Activated CD4-positive, alpha-beta T cell treated with anti-CD3 and anti-CD28 coated beads for 48 hours (primary cell): ENCODE measurements at places on chromosomes 1 and 21.
A peak's percentile ranks its signal among the peaks of the same experiment; 100 is the strongest.

- DNase-seq, result no peak
Measured at GRCh38 chr1:155136748-155137147, 1.1 kb downstream of the SLC50A1 start.

DNA sequence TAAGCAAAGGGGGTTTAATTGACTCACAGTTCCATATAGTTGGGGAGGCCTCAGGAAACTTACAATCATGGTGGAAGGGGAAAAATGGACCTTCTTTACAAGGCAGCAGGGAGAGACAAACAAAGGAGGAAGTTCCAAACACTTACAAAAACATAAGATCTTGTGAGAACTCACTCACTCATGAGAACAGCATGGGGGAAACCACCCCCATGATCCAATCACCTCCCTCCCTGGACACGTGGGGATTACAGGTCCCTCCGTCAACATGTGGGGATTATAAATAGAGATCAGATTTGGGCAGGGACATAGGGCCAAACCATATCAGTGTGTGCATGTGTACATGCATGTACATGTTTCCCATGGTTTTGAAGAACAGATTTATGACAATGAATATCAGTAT, 5.5 kb upstream of the SMG7 start:
- DNase-seq, result no peak

GRCh38 chr1:97827887-97828286, 92.9 kb downstream of the DPYD start:
- no peak for DNase-seq

DNA sequence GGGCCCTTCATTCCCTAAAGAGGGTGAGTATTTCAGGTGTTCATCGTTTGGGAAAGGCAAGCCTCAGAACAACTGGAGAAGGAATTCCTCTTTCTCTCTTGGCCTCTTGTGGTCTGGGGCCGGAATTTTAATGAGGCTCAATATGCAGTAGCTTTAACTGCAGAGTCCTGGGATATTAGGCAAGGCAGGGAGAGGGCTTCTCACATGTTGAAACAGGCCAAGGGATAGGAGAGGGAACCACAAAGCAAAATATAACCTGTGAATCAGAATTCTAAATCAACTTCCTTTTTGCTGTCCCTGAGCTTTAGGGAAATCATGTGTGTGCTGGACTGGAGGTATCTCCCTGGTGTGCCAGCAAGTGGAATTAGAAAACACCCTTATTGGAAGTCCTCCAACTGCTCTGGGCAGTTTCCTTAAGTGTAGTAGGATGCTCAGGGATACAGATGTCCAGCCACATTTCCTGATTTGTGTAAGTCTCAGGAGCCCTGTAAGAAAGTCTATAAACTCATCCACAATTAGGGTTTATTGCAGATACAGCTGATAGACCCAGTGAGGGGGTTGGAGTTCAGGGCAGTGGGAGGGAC, 215.8 kb upstream of the ZRANB2 start:
- DNase-seq, result no peak

DNA sequence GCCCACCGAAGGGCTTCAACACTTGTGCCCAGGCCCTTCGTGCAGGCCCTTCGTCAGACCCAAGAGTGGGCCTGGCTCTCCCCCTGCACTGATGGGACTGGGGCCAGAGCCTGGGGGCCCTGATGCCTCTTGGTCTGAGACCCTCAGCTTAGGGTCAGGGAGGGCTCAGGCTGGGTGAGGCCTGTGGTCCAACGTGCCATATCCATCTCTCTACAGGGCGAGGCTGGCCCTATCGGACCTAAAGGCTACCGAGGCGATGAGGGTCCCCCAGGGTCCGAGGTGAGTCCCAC, 15.6 kb downstream of the COL6A1 start:
- DNase-seq, result no peak

GRCh38 chr21:29125191-29125590, 5.3 kb upstream of the MAP3K7CL start:
- DNase-seq, result no peak

DNA sequence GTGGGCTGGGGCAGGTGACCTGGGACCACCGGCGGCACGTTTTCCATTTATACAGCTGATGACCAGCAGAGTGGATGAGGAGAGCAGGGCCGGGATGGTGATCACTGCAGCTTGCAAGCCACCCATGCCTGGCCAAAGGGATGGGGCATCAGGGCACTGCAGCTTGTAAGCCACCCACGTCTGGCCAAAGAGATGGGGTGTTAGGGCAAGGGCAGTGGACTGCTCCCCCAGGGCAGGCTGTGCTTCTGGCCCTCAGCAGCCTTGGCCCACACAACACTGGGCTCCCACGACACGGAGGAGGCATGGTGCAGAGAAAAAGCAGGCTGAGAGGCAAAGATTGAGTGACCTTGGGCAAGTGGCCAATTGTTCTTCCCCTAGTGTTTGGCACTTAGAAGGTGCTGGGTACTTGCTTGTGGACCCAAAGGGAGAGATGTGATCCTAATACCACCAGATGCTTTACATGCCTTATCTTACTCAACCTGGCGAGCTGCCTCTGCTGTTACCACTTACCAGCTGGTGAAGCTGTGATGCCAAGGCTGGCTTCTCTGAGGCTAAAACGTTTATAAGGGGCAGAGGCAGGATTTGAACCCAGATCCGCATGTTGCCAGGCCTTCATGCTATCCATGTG, 48.3 kb downstream of the TRIM62 start:
- DNase-seq, result no peak

DNA sequence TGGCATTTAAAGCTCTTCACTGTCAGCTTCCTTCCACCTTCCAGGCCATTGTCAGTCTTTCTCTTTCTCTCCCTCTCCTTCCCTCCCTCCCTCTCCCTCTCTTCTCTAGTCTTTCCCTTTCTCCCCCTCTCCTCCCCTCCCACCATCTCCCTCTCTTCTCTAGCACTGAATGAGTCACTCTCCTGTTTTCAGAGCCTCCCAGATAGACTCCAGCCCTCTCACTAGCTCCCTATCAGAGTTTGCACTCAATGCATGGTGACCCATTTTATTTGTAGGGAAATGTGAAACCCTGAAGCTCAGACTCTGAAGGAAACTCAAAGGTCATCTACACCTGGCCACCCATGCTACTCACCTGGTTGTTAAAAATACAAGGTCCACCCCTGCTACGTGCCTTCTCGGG, 4.4 kb upstream of the MATN1 start:
- no peak for DNase-seq

DNA sequence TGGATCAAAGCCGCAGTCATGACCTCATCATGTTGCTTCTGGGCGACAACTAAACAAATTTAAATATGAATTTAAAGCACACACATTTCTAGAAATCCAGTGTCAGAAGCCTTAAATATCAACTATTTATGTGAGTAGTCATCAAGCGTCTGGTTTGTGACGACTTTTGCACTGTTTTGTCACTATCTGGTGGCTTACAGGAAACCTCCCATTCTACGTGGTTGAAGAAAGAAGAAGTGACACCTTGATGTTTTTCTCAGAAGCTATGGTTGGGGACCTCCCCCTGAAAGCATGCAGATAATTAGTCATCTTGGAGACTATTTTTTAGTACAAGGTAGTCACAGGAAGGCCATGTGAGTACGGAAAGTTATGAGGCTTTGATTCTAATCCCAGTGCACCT, 58.5 kb downstream of the TENT5C start:
- DNase-seq, result peak; percentile 65

GRCh38 chr1:246435421-246436041, 71.5 kb downstream of the SMYD3 start:
- no peak for DNase-seq

DNA sequence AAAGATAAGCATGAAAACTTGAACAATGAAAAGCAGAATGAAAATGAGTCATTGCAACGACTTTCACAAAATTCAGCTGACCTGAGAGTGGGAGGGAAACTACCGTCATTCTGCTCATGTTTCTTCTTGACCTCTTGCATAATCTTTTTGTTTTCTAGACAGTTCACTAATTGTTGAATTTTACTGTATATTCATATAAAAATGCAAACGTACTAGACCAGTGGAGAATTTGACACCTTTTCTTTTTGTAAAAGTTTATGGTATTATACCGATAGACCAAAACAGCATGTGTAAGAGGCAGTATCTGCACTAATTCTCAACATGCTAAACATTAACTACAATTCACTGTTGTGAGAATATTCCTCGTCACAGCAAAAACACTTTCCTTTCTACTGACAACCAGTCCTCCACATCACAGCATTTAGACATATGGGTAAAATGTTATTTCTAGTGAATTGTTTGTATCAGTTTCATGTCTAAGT, 137.8 kb downstream of the GREM2 start:
- DNase-seq, result no peak

DNA sequence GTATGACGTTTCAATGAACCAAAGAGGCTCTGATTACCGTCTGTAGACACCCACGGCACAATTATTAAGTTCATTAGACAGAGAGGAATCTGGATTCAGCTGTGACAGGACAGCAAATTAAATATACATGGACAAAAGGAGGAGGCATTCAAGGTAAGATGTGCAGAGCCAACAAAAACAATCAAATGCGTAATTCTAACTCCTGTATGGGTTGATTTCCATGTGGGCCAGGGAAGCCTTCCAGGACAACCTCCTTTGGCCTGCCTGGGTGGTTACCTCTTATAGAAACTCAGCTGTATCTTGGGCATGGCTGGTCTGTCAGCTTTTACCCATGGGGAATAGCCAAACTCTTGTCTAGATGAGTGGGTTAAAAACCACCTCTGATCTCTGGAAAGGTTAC, 43.8 kb downstream of the CCN1 start:
- no peak for DNase-seq

GRCh38 chr1:189656628-189657530, 820.8 kb downstream of the BRINP3 start:
- DNase-seq, result no peak

DNA sequence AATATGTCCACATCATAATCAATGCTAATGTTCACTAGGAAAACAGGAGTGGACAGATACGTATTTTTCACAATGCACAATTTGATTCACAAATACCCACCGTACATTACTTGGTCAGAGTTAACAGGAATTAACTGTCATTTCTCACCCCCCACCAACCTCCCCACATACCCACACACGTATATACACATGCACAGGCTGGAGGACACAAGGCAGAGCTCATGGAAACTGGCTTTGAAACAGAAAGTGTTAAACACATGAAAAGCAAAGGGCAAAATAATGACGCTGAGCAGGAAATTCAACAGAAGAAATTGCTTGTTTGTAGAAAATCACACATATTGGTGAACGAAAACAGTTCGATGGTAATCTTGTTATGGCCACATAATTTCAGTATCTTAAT, 188.4 kb upstream of the DMRTA2 start:
- no peak for DNase-seq

DNA sequence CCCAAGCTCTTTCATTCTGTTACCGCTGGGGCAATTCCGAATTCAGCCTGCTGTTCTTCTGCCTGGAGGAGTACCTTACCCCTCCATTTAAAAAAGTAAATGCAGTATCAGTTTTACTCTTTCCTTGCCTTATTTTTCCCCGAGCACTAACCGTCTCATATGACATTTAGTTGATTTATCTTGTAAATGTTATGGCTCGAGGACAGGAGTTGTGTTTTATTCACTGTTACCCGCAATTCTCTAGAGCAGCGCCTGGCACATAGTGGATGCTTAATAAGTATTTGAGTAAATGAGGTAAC, 425 bp upstream of the TADA1 start:
- DNase-seq, result no peak

DNA sequence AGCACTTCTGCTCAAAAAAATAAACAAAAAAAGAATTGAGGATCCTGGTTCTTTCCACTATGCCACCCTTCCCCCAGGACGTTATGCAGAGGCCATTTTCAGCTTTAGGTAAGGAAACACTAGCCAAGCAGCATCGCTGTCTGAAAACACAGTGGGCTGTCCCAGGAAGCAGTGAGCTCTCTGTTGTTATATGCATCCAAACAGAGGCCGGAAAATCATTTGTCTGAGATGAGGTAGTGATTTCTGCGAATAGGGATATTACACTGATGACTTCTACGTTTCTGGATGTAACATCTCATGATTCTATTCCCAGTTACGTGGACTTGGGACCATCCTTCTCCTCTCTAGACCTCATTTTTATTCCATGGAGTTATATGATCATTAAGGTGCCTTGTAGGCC, 137.2 kb downstream of the OMA1 start:
- no peak for DNase-seq

GRCh38 chr21:34554227-34554626, 42.2 kb upstream of the KCNE1 start:
- no peak for DNase-seq

DNA sequence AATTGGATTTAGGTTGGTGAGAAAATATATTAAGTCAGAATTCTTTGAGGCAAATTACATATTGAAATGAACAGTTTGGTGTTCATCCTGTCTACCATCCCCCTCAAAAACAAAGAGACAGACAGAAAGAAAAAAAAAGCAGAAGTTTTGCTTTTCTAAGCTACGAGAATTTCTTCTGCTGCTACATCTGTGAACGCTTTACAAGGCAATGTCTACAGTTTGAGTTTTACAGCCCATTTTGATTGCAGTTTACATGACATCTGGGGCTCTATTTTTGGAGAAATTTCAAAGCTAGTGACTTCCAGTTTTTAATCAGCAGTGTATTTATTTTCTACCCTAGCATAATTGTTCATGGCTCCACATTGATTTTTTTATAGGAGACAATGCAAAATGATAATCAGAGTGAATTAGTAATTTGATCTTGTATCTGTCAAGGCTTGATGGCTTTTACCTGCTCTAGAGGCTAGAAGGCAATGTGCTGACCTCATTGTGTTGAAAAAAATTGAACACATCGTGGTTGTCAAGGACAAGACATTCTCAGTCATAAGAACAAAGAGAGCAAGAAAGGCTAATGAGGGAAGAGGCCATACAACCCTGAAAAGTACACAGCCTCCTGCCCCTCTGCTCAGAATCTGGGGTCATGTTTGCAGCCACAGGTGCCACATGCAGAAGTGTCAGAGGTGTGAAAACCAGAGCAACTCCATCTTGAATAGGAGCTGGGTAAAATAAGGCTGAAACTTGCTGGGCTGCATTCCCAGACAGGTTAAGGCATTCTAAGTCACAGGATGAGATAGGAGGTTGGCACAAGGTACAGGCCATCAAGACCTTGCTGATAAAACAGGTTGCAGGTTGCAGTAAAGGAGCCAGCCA, 201.0 kb upstream of the CAMK1G start:
- DNase-seq, result no peak

DNA sequence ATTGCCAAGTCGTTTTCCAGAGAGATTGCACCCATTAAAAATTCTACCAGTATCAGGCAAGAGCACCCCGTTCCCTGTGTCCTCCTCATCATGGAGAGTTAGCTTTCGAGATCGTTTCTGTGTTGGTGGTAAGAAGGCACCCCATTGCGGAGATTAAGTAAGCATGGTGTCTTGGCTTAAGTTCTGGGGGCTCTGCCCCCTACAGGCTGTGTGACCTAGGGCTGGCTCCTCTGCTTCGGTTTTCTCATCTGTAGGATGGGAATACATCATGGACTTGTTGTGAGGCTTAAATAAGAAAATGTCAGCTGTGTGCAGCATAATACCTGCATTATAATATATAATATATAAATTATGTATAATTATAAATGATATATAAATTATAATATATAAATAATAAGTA, 36.8 kb upstream of the TENT5C start:
- DNase-seq, result no peak

DNA sequence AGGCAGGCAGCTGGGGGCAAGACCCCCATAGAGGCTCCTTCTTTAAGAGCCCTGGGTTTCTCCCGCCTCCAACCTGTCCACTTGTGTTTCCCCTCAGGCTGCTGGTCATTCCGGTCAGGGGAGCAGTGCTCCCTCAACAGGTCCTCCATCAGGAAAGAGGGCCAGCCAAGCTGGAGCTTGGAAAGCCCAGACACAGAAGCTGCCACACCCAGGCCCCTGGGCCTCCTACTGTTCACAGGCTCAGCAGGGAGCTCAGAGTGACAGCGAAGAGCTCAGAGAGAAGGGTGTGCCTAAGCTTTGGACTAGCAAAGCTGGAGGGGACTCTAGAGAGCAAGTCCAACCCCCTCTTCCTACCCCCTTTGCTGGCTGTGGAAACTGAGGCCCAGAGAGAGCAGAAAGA, 10.3 kb upstream of the CDCP2 start:
- DNase-seq, result no peak
